ENCODE measurements at places on chromosomes 13 and 19. TPM values are rescaled to one million over a fixed set of nuclear protein-coding genes. Genes with fewer than 3 reads are reported as not detected.

SIGLEC12 gene
- 0.13 TPM for polyA plus RNA-seq

GRCh38 chr19:10420444-10421239, at the start of gene PDE4A:
TSS of gene PDE4A (plus strand) at chr19:10420538. CDS start at chr19:10420765, 227 bp downstream.
- DNase-seq: no peak

SMIM24 gene
- polyA plus RNA-seq: 589 TPM

- DNase-seq: no peak
These were observed 12.0 kb downstream of the FPR2 start for GRCh38 chr19:51772977-51773376.

- no peak for DNase-seq
These were observed 41.4 kb upstream of the OBI1 start for GRCh38 chr13:78700121-78700910.

GRCh38 chr19:16258440-16258903, 60.8 kb downstream of the AP1M1 start:
- DNase-seq: no peak

DNA sequence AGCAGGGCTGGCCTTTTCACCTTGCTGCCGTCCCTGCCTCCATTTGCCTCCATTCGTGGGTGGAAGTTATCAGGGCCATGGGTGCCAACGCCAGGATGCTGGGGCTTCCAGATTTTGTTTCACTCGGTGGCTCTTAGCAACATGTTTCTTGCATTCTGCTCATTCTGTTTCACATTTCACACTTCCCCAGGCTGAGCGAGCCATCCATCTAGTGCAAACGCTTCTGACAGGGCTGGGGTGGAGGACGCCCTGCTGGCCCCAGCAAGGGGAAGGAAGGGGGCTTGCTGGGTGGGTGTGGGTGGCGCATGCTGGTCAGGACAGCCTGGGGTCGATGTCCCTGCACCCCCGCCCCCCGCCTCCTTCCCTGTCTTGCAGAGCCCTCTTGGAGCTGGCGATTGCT, 165.2 kb downstream of the URI1 start:
- DNase-seq: no peak

CAMSAP3 gene
- polyA plus RNA-seq: 15.5 TPM

DNA sequence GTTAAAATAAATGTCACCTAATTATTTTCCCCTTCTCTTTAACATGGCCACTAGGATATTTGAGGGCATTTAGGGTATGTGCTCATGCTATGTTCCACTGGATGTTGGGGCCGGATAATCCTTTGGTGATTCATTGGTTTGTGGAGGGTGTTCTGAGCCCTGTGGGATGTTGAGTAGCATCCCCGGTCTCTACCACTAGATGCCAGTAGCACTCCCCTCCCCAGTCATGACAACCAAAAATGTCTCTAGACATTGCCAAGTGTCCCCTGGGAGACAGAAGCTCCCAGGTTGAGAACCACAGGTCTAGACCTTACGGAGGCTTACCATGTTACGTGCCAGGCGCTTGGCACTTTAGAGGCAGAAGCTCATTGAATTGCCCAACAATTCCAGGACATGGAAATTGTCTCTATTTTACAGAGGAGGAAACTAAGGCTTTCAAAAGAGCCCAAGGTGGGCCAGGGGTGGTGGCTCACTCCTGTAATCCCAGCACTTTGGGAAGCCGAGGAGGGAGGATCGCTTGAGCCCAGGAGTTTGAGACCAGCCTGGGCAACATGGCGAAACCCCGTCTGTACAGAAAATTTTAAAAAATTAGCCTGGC, 14.1 kb downstream of the SHANK1 start:
- no peak for DNase-seq

- no peak for DNase-seq
These were observed 10.1 kb downstream of the GRIN2D start for GRCh38 chr19:48403606-48404005.

DNA sequence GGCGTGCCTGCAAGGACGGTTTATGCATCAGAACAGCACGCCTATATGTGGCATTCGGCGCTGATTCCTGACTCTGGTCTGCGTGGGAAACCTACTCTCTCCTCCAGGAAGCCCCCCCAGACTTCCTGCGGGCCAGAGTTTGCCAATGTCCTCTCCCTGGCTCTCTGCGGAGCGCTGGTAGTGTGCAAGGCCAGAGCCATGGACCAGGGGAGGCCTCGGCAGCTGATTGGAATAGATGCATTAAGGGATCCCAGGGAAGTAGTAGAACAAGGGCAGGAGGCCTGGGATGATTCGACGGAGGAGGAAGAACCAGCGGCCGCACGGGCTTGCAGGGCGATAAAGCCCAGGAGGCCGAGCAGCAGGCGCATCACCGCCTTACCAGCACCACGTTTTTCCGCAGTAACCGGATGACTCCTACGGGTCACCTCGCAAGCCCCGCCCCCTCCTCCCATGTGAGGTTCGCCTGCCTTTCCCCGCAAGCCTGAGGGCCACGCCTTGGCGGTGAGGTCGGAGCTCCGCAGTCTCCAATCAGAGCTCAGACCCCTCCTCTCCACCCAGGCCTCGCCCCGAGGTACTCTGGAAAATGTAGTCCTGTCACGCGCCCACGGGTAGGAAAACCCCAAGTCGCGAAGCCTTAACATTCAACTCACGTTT, 5.0 kb downstream of the CLEC11A start:
- DNase-seq: no peak

DNA sequence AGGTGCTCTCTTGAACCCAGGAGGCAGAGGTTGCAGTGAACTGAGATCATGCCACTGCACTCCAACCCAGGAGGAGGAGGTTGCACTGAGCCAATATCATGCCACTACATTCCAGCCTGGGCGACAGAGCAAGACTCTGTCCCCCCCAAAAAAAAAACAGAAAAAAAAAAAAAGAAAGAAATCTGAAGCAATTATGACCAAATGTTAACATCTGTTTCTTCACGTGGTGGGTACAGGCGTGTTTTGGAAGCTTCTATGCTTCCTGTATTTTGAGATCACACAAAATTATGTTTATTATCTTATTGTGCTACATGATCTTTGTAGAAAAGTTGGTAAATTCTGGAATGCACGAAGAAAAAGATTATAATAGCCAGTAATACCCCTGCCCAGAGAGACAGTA, 2.7 kb upstream of the ACP5 start:
- DNase-seq: no peak

PCDH20 gene
- 8.3 TPM for polyA plus RNA-seq

DNA sequence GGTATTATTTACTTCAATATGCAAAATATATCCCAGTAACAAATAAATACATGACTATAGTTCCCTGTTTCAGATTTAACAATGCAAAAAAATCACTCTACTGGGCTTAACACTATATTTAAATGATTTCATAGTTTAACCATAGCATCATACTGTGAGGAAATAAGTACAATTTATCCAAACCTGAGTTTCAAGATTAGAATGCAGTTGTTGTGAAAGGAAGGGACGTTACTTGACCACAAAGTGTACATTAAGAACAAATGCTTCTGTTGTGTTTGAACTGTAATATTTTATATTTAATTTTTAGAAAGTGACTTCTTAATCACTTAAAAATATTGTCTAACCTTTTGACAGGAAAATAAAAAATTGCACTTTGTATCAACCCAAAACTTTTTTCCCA, 1747.9 kb upstream of the SPRY2 start:
- DNase-seq: no peak

DNA sequence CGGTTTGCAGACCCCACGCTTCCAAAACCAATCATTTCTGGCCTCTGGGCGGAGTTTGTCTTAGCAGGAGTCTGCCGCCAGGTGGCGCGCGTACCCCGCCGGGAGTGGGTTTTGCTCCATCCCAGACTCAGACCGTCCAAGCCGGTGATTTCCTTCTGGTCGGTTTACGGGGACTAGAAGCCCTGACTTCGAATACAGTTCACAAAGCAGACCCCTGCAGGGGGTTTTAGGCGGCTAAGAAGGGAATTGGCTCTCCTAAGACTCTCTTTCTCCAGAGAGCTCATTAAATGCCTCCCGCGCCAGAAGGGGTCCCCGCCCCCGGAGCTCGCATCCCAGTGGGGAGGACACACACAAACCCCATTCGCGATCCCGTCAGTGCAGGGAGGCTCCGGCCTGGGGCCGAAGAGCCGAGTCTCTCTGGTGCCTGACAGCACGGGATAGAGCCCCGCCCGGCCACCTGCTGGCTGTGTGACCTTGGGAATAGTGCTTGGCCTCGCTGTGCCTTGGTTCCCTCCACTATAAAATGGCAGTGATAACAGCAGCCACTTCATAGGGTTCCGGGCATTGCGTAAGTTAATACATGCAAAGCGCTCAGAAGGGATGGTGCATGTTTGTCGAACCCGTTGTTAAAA, 8.6 kb upstream of the NUP62 start:
- DNase-seq: no peak

PRODH2 gene
- 48.0 TPM for polyA plus RNA-seq

DNA sequence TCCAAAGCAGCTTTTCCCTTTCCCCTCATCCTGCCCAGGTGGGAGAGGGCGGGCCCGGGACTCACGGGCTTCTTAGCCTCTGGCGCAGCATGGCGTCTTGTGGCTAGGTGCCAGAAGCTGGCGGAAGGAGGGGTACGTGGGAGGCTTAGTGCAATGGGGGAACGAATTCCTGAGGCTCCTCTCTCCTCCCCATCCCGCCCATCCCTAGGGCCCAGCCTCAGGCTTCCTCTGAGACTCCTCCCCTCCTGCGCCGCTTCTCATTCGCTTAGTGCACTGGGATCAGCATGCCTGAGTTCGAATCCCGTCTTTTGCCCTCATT, 297.8 kb downstream of the ZNF536 start:
- DNase-seq: no peak

Data from right renal pelvis (tissue), 4 donors.